Caki2 (cell line): ENCODE measurements at places on chromosomes 1 and 21.
A peak's percentile ranks its signal among the peaks of the same experiment; 100 is the strongest.

DNA sequence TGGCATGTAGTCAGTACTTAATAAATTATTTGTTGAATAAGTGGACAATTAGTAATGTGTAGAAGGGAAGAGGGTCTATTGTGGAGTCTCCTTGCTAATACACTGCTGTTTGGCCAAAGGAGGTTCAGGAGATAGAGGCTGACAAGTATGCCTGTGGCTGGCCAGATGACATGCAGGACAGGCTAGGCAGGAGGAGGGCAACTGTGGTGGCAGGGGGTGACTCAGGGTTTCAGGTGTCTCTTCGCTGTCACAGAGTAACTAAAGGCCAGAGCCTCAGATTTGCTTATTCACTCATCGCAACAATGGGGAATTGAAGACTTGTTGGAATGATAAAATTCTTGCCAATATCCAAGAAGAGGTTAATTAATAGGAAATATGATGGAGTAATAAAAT is 33.1 kb downstream of the THRAP3 start:
- peak; percentile 29 for DNase-seq

DNA sequence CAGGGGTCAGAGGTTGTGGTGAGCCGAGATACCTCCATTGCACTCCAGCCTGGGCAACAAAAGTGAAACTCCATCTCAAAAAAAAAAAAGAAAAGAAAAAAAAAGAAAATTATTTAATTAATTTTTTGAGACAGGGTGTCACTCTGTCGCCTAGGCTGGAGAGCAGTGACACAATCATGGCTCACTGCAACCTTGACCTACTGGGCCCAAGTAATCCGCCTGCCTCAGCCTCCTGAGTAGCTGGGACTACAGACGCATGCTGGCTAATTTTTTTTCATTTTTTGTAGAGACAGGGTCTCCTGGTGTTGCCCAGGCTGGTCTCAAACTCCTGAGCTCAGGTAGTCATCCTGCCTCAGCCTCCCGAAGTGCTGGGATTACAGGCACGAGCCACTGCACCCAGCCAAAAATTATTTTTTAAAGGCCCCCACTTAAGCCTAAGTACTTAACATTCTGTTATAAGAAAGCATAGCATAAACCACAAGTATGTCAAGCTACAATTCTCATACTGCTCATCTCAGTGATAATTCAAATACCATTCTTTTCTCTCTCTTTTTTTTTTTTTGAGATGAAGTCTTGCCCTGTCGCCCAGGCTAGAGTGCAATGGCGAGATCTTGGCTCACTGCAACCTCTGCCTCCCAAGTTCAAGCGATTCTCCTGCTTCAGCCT is 19.9 kb downstream of the NUCKS1 start:
- no peak for DNase-seq

GRCh38 chr1:59577774-59578173 is 237.0 kb upstream of the HOOK1 start:
- DNase-seq, result no peak

- DNase-seq, result no peak
Observed at GRCh38 chr1:30360281-30360680, 363.1 kb downstream of the MATN1 start.

DNA sequence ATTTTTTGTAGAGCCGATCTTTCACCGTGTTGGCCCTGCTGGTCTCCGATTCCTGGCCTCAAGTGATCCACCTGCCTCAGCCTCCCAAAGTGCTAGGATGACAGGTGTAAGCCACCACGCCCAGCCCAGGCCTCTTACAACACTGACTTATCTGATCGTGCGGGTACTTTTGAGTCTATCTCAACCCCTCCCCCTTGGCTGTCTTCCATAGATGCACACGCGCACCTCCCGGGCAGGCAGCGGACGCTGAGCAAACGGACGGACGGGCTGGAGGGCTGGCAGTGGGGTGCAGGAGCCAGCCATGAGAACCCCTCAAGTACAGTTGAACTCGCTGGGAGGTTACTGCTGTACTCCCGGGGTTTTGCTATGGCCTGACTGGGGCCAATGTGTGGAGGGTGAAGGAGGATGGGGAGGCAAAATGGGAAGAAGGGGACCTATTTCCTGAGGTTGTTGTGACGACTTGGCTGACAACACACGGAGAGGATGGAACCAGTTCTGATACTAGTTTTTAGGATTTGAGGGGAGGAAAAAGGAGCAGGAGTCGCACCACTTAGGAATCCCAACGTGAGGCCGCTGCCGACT is 959 bp downstream of the CD58 start:
- no peak for DNase-seq

GRCh38 chr1:225565847-225566246 is 87.1 kb downstream of the ENAH start:
- DNase-seq, result no peak

DNA sequence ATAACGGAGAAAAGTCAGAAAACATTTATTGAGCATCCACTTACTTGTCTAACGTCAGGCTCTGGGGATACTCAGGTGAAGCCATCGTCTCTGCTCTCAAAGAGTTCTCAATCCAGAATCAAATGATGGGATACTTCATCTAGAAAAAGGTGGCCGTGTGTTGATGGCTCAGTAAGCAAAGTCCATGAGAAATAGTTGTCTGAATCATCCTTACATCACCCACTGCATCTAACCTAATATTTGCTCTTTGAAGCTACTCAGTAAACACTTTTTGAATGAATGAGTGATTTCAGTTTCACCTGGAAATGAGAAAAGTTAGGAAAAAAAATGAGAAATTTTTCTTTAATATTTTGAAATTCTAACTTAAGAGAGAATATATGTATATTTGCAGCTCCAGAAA is 155.3 kb upstream of the PKN2 start:
- no peak for DNase-seq

DNA sequence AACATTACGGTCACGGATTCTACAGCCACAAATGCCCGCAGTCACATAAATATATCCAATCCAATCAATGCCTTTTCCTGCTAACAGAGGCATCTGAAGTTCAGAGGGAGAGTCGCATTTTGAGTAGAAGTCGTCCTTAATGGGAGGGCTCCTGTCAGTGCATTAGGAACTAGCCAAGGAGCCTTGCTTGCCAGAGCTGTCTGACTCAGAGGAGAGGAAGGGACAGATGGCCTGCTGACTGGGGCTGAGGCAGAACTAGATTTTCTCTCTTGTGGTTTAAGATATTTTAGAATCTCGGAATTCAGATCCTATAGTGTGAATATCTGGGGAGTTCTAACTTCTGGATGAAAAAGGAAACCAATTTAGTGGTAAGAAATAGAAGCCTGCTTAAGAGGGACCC is 10.6 kb downstream of the XKR8 start:
- DNase-seq, result no peak

DNA sequence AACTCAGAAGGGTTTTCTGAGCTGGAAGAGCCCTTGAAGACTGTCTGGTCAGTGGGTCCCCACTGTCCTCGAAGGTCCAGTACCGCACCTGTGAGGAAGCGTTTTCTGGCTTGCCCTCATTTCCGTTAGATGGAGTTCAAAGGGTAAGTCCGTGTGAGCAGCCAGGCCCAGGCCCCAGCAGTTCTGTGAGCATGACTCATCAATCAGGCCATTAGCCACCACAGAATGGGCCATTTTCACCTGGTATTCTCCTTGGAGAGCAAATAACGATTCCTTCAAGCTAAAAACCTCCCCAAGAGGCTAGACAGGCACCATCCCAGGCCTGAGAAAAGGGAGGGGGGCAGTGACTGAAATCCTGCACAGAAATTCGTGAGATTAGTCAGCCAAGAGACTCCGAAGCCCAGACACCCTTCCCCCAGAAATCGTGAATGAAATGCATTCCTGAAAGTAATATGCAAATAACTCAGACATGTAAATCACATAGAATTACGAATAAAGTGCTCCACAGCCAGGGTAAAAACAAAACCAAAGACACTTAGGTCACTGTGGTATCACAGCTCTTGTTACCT is 66.0 kb downstream of the BCAR3 start:
- peak; percentile 73 for DNase-seq

DNA sequence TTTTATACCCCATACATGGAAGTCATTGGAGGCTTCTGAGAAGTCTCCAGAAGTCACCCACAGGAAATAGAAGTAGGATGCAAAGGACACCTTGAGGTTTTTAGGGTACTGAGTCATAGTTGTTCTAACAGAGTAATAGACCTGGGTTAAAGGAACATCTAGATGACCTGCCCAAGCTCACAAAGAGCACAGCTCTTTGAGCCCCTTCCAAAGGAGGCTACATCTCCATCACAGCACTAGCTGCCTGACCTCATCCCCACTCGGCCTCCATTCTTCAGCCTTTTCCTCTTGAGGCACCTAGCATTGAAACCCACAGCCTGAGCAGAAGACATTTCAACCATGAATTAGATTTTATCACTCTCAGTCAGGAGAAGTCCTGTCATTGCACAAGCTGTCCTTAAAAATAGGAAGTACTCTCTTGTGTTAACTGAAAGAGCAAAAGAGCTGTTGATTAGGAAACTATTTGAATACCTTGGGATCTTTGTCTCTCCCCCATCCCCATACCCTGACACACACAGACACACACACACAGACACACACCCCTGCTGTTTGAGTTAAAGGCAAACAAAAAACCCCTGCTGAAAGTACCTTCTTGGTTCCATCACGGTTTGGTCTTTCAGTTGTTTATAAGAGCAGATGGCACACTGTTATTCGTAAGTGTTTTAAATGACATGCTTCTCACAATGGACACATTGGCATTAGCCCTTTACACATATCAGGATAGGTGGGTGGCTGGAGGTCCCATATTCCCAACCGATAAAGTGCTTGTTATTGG is 22.2 kb downstream of the MKNK1 start:
- DNase-seq, result no peak

GRCh38 chr1:27032119-27032461 is 19.4 kb upstream of the TENT5B start:
- DNase-seq, result no peak

DNA sequence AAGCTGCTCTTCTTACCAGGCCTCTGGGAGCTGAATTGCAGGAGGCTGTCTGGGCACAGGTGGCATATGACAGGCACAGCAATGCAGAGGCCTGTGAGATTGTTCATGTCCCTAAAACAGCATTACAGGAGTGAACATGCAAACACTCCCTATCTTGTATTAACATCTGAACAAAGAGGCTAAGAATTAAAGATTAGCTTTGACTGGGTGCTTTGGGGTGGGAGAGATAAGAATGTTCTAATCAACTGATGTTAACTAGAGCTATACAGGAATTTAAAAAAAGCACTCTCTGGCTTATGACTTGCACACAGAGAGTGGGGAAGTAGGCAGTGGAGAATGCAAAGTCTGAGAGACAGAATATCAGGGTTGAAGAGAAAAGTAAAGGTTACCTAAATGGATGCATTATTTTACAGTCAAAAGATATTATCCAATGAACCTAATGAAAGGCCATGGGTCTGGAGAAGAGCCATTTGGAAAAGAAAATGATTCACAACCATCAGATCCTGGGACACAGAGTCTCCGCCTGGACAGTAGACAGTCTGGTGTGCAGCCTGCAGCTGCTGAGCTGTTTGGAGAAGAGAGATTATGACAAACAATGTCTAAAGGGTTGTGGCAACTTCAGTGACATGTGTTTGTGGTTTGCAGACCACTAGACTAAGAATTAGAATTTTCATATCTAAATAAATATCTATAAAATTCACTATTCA is 20.2 kb downstream of the DPT start:
- DNase-seq, result no peak

GRCh38 chr1:207983044-207983635 is 72.2 kb upstream of the CD34 start:
- no peak for DNase-seq

GRCh38 chr1:245751726-245752470 is 597.1 kb downstream of the KIF26B start:
- DNase-seq, result no peak

DNA sequence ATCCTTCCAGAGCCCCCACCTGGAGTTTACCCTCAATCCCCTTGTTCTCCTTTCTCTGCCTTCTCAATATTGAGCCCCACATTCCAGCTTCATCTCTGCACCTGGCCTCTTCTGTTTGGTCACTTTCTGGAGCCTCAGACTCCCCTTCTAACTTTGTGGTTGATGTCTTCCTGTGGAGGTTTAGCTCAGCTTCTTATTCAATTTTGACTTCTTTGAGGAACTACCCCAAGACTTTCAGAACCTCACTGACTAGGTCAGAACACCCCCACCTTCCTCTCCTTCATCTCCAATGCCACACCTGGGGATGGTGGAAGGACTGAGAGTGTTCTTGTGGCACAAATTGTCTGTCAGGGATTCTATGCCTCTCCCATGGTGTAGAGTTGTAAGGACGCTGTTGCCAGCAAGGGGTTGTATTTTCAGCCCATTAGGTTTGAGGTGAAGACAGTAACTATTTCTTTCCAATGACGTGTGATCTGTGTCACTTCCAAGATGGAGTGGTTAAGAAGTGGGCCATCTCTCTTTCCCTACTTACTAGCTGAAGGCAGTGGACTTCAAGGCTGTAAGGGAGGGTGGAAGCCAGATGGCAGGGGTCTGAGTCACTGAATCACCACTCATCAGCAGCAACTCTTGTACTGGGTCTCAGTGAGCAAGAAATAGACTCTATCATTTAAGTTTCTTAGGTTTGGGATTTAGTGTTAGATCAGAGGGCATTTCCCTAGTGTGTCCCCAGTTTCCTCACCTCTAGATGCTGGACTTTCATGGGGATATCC is 80.6 kb downstream of the PAPPA2 start:
- DNase-seq, result no peak

DNA sequence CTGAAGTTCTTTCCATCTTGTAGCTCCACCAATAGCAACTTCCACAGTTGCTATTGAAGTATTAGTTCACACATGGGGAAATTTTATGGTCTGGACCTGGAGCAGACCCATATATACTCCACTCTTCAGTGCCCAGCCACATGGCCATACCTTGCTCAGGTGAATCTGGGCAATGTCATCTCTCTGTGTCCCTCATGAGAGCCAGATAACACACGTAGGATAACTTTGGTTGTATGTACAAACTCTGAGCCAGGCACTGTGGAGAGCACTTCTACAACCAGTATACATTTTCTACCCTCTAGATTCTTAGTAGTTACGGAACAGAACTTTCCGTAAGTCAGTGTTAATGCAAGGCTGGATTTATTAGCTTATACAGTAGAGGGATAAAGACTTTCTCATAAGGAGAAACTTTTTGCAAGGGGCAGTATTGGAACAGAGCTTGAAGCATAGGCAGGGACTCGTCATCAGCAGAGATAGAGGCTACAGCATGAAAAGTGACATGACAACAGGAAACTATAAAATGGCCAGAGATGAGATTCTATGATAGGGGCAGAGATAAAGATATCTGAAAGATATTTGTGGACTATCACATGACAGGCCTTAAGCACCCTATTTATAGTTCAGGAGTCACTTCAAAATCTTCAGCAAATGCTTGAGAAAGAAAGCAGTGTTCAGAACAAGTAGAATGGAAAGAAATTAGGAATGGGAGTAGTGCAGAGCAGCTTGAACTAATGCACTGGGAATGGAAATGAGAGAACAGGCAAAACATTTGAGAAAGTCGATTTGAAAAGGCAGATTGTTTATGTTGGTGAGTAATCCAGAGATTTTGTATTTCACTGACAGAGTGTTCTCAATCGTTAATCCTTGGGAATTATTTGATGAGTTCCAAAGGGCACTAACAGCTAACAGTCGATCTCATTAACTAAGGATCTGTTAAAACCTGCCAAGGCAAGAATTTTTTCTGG is 481.8 kb downstream of the USP25 start:
- DNase-seq, result no peak

- no peak for DNase-seq
Observed at GRCh38 chr1:59005491-59006288, 221.8 kb upstream of the JUN start.

- no peak for DNase-seq
Observed at GRCh38 chr1:206738370-206739366, 31.9 kb upstream of the IL19 start.
